CD4-positive, alpha-beta T cell treated with Interferon alpha-2 for 1 hour (primary cell): ENCODE measurements at places on chromosomes 16 and 17.

- no peak for DNase-seq
Observed at GRCh38 chr16:20610892-20611349, 34.8 kb upstream of the ACSM2B start.

GRCh38 chr17:62098623-62099231 is 33.6 kb upstream of the MED13 start:
- DNase-seq, result no peak

DNA sequence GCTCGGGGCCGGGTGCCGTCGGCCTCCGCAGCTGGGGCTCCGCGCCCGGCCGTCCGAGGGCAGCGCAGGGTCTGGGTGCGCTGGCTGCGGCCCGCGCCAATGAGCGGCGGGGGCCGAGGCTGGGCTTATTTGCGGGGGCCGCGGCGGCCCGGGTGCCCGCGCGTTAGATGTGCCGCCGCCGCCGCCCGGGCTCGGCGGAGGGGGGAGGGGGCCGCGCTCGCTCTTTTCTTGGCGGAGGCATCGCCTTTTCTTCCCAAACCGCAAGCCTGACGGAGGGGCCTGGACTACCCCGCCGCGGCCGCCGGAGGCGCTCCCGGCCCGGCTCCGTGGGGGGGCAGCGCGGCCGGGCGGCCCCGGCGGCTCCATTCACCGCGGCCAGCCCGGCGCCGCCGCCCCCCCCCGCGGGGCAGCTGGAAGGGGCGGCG is at the start of gene NOTUM:
Gene NOTUM, minus strand, starts transcription at position 101 of the 425 bp plus-strand sequence. CDS start 278 bp downstream, outside the sequence.
- DNase-seq, result no peak

GRCh38 chr17:83121921-83122820 is 42.8 kb downstream of the METRNL start:
- DNase-seq, result no peak

DNA sequence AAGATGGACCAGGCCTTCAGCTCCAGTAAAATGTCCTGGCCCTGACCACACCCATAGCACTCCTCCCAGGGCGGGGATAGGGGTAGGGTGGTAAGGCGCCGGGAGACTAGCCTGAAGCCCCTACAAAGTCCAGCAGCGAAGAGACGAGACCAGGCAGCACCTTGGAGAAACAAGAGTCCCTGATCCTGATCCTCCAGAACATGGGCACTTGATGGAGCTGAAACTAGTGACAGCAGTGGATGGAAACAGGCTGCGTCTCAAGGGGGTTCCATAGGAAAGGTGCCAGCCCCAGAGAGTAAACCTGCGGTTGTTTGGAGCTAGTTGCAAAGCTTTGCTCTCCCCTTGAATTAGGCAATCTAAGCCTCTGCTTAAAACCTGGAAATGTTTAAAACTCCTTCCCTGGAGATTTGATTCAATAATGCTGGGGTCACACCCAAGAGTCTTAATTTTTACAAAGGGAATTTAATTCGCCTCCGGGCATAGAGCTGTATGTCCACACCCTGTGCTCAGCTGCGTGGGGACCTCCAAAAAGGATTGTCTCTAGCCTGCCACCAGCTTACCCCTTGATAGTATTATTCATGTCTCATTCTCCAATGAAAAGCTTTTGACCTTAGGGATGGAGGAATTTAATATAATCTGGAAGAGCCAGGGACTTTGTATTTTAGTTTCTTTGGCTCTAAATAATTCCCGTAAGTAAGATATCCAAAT is 258.6 kb downstream of the PMP22 start:
- no peak for DNase-seq

DNA sequence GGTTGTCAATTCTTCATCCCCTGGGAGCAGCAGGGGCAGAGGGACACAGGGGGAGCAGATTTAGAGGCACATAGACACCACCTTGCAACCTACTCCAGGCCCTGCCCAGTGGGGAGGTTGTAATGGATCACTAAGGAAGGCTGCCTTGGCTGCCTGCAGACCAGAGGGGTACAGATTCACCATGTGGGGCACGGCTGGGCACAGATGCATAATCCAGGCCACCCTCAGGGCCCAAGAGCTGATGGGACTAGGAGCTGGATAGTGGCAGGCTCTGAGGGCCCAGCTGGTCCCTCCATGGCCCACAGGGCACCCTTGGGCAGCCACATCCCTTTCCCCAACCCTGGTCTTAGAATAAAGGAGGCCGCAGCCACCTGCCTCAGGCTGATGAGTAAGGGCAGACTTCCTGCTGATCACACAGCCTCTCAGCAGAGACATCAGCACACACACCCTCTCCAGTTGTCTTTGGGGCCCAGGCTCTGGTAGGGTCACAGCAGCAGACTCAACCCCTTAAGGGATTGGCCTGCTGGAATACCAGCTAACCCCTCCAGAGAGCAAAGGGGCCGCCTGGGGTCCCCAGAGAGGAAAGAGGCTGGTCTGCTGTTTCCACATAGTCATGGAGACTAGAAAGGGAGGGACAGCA is 224.9 kb downstream of the GSG1L start:
- no peak for DNase-seq

DNA sequence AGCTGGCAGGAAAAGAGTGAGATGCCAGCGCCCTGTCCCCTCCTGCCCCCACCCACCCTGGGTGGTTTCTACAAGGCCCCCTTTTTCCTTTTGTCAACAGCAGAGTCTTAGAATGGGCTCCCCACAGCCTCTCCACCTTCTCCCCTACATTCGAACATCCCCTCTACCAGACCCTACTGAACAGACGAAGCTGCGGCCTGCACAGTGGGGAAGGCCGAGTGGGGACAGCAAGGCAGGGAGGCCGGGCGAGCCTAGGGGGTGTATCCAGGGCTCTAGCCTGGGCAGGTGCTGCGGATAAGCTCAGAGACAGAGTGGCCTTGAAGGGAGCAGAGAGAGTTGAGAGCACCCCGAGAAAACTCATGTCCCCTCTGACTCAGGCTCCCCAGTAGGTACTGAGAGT is 7.4 kb downstream of the ZACN start:
- DNase-seq, result no peak

GRCh38 chr16:51383909-51384308 is 232.8 kb upstream of the SALL1 start:
- no peak for DNase-seq

DNA sequence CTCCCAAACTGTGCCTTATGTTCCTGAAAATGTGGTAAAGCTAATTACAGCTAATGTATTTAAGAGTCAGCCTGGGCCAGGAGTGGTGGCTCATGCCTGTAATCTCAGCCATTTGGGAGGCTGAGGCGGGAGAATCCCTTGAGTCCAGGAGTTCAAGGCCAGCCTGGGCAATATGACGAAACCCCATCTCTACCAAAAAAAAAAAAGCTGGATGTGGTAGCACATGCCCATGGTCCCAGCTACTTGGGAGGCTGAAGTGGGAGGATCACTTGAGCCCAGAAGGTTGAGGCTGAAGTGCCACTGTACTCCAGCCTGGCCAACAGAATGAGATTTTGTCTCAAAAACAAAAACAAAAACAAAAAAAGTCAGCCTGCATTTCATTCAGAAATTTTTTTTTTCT is 33.2 kb upstream of the C17orf78 start:
- DNase-seq, result no peak

- peak; percentile 66 for DNase-seq
Observed at GRCh38 chr17:76408037-76408849, 23.8 kb downstream of the SPHK1 start.

DNA sequence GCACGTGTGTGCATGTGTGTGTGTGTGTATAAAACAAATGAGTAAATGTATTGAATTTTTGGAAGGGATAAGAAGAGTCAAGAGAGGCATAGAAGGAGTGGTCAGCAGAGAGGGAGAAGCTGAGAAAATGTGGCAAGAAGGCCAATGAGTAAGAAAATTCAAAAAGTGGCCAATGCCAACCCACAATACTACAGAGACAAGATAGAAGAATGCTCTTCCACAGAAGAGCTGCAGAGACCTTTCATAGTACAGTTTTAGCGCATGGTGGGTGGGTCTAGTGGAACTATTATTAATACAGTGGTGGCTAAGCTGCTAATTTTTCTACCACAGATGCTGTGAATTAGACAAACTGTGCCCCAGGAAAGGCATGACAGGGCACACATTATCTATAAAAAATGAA is 233.5 kb downstream of the NTN1 start:
- DNase-seq, result no peak

DNA sequence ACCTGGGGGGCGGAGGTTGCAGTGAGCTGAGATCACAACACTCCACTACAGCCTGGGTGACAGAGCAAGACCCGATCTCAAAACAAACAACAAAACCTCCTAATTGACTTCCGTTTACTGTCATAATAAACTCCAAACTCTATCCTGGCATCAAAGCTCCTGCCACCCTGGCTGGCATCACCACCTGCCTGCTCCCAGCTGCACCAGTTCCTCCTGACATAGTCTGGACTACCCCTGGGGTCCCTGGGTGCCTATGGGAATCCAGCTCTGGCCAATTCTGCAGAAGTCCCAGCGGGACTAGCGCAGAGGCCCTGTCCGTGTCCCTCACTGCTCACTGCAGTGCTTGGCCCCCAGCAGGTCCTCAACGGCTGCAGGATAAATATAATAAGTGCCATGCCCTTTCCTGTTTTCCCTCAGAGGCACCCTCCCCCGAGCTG is 723 bp downstream of the NTHL1 start:
- no peak for DNase-seq

DNA sequence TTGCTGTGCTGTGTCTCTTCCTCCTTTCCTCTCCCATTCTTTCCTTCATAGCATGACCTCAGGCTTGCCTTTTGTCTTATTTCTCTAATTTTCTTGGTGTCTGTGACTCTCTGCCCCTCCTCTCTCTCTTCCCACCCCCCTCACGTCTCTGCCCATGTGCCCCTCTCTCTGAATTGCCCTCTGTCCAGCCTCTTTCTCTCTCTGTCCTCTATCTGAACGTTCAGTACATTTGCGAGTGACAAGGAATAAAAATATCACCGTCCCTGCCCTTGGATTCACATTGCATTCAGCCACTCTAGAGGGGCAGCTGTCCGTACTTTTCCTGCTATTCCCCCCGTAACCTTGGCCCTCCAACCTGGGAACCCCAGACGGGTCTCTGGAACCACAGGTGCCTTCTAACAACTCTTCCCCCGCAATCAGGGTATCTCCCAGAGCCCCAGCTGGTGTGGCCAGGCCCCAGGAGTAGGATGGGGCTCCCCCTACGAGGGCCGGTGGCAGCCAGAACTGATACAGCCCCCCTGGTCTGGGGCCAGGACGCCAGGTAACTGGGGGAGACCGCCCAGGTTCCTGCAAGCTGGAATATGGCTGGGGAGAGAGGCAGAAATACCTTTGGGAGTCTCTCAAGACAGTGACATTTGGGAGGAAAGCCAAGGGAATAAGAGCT is 1.8 kb downstream of the KIF1C start:
- DNase-seq, result no peak

GRCh38 chr17:45132320-45132571 is at the start of gene PLCD3:
Gene PLCD3, minus strand, starts transcription at chr17:45132515. Its CDS starts 105 bp downstream, at chr17:45132410.
- DNase-seq, result no peak

DNA sequence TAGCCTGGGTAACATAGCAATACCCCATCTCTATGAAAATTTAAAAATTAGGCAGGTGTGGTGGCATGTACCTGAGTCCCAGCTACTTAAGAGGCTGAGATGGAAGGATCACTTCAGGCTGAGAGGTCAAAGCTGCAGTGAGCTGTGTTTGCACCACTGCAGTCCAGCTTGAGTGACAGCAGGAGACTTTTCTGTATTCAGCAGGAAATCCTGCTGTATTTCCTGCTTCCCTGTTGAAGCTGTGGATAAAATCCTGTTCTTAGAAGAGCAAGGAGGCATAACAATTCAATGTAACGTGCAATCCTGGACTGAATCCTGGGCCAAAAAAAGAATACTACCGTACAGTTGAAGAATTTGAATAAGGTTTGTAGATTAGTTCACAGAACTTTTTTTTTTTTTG is 62.2 kb downstream of the FBXL20 start:
- DNase-seq, result no peak

GRCh38 chr17:72150632-72151460 is 30.0 kb downstream of the SOX9 start:
- DNase-seq, result no peak

DNA sequence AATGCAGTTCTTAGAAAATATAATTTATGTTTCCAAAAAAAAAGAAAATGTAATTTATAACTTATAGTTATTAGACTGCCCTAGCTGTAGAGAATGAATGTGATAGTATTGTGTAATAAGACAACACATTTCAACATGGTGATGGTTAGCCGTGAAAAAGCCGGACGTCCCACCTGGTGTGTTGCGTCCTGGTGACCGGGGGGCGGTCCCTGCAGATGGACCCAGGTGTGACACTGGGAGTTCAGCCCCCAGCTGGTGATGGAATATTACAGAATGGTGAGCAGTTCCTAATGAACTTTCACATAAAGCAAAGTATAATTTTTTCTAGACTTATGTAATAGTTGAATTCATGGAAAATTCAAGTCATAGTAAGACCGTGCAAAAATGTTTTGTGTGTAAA is 132.8 kb downstream of the LAT start:
- no peak for DNase-seq

GRCh38 chr17:48961516-48962233 is 6.7 kb downstream of the GIP start:
- no peak for DNase-seq
